ENCODE measurements at places on chromosomes 5 and 9.
A peak's percentile ranks its signal among the peaks of the same experiment; 100 is the strongest.

DNA sequence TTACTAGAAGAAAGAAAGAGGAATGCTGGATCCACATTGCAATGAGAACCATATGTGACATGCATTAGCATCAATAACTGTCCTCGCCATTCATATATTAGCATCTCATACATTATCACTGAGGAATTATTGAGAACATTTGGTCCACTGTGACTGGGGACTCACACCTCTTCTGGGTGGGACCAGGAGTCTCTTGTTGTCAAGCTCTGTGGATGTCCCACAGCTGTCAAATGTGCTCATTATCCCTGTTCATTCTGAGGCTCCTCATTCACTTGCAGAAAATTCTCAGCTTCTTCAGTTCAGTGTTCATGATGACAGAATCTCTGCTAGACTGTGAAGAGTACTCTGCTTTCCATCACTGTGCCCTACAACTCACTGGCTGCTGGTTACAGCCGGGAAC, 109.4 kb downstream of the PJA2 start:
- no peak for DNase-seq

GRCh38 chr5:93600409-93601070, 17.5 kb downstream of the NR2F1 start:
- DNase-seq, result no peak

- DNase-seq, result no peak
These were observed 40.5 kb downstream of the FYB1 start for GRCh38 chr5:39178861-39179260.

DNA sequence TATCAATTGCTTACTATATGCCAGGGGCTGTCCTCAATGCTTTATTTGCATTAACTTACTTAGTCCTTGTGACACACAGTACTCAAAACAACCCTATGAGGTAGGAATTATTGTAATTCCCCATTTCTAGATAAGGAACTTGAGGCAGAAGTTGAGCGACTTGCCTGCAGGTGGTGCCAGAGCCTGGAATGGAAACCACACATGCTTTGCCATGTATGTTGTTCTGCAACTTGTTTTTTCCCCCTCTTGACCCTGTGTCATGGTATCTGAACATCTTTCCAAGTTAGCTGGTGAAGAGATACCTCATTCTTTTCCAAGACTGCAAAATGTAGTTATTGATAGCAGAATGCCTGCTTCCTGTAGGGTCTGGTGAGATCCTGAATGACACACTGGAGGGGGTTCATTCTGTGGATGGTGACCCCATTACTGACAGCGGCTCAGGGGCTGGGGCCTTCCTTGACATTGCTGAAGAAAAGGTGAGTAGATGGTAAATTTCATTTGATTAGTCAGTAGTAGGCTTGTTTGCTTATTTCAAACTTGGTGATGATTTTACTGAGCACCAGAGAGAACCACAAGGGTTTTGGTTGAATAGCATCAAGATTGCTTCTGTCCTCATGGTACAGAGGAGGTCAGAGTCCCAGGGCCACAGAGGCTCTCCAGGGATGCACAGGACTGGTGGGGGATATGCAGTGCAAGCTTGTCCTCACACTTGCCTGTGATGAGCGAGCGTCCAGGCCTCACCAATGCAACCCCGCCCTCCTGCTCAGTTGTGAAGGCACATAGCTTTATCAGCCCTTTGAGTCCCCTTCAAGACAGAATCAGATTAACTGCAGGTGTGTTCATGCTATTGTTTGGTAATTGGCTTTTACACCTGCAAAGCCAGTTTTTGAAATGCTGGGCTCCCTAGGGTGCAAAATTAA, 57.0 kb downstream of the COL15A1 start:
- peak; percentile 77 for DNase-seq

GRCh38 chr9:133121198-133121914, at the start of gene RALGDS:
Gene RALGDS (minus strand): TSS chr9:133121240. CDS start chr9:133121154, 86 bp downstream.
- peak; percentile 81 for DNase-seq

- DNase-seq, result no peak
These were observed 15.2 kb downstream of the LURAP1L start for GRCh38 chr9:12790001-12790400.
